ENCODE measurements at places on chromosomes 1 and 21.

DNA sequence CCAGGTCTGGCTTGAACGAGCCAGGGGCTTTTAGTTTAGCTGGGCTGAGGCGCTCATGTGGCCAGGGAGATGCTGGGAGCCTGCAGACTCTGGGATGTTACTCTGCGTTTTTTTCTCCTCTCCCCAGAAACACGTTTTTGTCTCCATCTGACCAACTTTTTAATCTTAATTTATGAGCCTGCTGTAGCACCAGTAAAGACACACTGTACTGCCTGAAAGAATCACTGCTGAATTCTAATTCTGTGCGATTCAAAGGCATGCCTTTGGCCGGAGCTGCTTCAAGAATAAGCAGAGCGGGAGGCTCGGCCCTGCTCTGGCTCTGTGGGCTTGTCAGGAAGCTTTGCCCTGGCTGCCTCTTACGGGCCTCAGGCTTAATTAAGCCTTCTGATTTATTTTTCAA, 129.5 kb downstream of the CAMTA1 start:
- DNase-seq, result no peak

DNA sequence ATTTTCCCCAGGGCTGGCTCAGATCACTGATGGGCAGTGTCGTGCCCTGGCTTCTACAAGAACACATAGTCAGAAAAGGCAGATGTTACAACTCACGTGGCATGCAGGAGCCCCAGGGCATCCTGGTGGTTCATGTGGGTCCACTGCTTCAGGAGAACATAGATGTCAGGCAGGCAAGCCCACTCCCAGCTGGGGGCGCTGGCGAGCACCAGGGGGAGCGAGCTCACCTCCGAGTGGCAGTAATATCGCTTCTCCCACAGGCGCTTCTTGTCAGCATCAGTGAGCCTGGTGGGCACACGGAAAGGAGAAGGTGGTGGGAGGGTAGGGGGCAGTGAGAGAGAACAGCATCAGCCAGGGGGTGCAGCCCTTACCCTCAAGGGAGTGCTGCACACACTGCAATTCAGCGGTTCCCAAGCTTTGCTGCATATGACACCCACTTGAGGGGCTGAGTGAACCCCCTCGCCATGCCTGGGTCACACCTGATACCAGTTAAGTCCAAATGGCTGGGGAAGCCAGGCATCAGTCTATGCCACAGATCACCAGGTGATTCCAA, 34.3 kb upstream of the PPP1R15B start:
- DNase-seq, result no peak

DNA sequence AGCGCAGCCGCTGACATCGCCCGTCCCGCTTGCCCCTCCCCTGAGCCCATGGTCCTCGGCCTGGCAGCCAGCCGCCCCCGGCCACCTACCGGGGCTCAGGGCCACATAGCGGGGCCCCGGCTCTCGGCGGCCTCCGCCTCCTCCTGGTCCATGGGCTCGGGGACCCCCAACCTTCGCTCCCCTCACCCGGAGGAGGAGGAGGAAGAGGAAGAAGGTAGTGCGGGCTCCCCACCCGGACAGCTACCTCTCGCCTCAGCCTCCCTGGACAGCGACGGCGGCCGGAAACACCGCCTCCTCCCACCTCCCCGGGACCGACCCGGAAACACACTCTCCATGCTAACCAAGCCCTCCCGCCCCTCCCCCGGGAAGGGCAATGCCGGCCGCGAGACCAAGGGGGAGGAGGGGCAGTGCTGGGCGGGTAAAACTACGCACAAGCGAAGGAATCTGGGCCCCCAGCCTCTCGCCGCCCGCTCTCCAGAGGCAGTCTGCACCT, at the start of gene KIAA0319L:
Gene KIAA0319L (minus strand): TSS at position 286 of the 493 bp plus-strand sequence. CDS start 2,912 bp downstream, outside the sequence.
- DNase-seq, result no peak

GRCh38 chr21:44440241-44441040, 14.9 kb upstream of the LRRC3 start:
- no peak for DNase-seq

DNA sequence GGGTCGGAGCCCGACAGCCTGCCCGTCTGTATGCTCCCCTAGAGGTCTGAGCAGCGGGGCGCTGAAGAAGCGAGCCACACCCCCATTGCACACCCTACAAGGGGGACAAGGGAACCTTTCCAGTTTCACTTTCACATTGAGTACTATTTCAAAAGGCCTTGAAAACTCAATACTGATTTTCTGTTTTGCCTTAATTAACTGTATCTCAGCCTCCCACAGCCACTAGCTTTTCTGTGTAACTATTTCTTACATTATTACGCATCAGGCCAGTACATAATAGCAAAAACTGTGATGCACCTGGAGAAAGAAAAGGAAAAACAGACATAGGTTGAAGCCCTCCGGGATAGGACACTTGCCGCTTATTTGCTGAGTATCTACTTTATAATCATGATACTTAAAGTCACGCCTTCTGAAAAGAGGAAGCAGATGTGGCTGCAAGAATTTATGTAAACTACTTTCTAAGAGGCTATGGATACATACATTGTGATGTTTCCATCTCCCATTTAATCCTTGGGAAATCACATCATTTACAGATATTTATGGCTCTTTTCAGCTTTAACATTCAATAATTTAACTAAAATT, 1719.5 kb downstream of the MRPL39 start:
- DNase-seq, result peak; percentile 5

DNA sequence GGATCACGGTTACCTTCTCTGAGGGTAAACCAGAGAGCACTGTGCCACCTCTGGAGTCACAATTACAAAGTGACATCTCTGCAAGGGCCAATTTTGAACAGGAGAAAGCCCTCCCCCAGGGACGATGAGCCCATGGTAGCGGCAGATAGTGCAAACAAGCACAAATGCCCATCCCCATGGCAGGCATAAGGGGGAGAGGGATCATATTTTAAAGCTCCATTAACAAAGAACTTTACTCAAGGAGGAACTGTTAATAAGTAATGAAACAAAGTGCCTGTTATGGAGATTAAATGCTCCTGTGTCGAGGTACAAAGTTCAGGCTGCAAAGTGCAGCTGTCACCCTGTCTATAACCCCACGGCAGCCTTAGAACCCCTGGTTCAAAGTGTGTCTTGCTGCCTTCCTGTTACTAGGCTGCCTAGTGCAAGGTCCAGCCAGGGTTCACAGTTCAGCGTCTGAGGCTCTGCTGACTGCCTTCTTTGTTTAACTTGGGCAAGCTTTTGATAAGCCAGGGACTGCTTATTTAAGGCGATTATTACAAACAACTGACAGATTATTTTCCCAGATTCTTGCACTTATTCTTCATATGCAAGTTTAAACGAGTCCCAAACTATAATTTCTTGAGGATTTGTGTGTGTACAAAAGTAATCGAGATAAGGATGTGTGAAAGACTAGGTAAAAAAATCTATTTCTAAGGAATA, 75.7 kb upstream of the NRIP1 start:
- DNase-seq, result no peak

- DNase-seq, result no peak
Measured at GRCh38 chr1:23551849-23552248, 7.5 kb downstream of the ID3 start.

DNA sequence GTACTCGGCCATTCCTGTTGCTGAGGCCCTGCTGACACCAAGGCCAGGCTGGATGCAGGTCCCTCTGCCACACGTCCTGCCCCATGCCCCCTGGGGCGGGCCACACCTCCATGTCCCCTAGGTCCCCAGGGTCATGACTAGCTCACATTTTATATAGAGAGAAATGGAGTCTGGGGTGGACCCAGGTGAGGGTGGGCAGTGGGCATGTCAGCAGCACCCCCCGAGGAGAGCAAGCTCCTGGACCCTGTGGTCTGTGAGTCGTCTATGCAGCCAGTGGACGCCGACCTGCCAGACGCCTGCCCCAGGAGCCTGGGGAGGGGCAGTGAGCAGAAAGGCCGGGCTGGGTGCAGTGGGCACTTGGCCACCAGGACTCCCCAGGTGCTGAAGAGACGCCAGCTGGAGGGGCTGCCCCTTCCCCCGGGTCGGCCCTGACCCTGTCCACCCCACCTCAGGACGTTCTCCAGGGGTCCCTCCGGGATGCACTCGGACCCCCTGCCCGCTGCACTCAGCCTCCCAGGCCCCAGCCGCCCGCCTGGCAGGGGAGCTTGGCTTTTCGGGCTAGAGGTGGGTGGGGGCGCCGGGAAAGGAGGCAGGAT, 15.9 kb downstream of the SAMD11 start:
- DNase-seq, result no peak

DNA sequence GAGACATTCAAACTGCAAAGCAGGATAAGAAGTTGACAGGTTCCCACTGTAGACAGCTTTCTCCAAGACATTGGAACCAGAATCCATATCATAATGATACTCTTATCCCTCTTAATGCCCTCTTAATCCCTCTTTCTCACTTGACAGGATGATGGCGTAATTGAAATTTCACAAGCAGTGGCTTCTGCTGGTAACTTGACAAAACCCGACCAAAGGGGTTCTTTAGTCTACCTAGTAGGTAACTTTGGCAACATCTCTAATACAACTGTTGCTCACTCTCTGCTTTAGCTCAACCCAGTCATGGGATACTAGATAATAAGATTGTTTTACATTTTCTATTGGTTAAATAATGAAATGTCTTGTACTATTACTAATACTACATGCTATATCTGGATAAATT, 34.7 kb downstream of the S100A10 start:
- no peak for DNase-seq

DNA sequence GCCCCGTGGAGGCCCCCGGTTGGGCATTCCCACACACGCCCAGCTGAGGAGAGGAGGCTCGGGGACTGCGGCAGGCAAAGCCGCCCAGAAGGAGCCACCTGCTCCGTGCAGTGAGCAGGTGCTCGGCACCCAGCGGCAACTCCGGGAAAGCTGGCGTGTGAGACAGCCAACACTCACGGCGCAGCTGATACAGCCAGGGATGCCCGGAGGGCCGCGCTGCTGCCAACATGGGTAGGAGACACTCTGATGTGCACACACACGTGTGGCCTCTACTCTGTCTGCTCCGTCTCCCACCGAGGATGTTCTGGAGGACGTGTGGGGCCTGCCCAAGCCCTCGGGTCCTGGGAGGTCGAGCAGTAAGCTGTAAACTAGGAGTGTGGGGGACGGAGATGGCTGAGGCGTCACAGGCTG, 12.9 kb downstream of the MORN1 start:
- no peak for DNase-seq

GRCh38 chr21:41137889-41138288, 30.1 kb upstream of the BACE2 start:
- no peak for DNase-seq

DNA sequence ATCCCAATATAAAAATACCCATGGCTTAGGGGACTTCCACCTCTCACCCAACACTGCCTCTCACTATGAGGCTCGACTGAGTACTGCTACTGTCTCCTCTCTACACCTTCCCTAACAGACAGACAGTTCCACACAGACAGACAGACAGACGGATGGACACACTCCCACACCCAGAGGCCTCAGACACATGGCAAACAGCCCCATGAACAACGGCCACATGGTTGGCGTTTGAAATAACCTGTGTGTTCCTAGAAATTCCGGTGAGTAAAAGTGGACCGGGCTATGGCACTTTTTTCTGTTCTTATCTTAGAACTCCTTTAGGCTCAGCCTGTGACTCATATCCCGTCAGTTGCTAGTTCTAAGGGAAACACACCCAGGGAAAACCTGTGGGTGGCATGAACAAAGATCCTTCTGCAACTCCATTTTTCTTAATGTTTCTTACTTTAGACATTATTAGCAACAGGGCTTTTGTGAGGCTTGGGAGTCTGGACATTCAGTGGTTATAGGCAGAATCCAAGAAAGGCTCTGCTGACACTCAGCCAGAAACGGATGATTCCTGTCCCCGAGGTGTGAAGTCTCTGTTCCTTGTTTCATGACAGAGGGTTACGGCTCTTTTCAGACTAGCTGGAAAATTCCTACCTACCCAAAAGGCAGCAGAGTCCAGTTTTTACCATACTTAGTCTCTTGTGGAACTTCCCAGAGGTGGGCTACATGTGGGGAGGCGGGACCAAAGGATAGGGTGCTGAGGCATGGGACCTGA, 90.5 kb upstream of the TLR5 start:
- DNase-seq, result no peak

DNA sequence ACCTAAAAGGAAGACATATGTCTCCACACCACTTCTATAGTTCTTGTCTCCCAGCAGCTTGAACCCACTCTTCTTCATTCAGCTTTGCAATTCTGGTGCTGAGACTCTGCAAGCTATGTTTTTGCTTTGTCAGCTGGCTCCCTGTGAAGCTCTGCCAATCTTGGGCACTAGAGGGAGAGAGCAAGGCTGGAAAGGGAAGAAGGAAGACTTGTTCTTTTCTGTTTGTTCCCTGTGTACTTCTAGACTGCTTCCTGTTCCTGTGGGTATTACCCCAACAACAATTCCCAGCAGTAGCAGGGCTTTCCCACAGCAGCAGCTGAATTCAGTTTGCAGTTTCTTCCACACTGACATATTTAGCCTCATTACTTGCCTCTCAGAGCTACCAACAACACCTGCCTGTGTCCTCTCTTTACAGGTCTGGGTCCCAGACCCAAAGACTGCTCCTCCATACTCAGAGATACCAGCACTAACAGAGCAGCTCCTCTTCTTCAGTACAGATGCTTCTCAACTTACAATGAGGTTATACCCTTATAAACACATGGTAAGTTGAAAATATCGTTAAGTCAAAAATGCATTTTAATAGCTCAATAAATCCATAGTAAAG, 275.2 kb upstream of the NEGR1 start:
- no peak for DNase-seq

GRCh38 chr1:34984435-34984792, 733 bp downstream of the TMEM35B start:
- no peak for DNase-seq

DNA sequence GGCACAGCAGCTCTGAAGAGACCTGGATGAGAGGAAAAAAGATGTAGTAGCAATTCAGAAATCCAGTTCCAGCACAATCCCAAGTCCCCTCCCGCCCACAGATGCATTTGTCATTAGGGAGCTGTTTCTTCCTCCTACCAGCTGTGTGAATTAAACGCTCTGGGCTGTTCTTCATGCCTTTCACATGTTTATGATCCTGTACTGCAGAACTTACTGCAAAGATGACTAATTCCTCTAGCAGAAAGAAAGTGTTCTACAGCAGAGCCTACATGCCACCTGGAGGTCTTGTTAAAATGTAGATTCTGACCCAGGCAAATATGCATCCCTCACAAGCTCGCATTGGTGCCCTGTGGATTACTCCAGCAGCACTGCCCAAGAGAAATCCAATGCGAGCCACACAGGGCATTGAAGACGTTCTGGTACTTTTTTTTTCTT, 6.5 kb downstream of the ENO1 start:
- DNase-seq, result no peak

DNA sequence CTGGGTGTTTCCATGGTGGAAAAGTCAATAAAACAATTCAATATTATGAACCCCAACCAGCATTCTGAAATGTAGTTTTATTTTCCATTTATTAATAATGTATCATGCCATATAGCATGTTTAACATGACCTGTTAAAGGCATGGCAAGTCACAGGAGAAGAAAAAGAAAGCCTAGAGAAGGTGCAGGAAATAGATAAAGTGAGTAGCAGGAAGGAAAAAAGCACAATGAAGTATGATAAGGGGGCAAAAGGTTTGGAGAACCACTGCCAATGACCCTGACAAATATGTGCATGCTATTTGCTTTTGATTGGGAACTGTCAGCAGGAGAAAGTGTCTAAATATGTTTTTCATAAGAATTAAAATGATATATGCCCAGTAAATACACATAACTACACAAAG, 85.6 kb downstream of the HMCN1 start:
- no peak for DNase-seq

- DNase-seq, result no peak
Measured at GRCh38 chr1:172781513-172782140, 122.7 kb downstream of the FASLG start.

Measured in stimulated activated CD4-positive, alpha-beta T cell treated with anti-CD3 and anti-CD28 coated beads, TNF-alpha, amount 100 ng/mL, for 4 hours (primary cell).